Stimulated activated CD4-positive, alpha-beta T cell treated with anti-CD3 and anti-CD28 coated beads, Interleukin-1b, Interleukin-23, amount 100 ng/mL, for 1 hour (primary cell): ENCODE measurements at places on chromosomes 5 and 9.

- DNase-seq, result no peak
Measured at GRCh38 chr5:4093236-4093635, 497.6 kb downstream of the IRX1 start.

DNA sequence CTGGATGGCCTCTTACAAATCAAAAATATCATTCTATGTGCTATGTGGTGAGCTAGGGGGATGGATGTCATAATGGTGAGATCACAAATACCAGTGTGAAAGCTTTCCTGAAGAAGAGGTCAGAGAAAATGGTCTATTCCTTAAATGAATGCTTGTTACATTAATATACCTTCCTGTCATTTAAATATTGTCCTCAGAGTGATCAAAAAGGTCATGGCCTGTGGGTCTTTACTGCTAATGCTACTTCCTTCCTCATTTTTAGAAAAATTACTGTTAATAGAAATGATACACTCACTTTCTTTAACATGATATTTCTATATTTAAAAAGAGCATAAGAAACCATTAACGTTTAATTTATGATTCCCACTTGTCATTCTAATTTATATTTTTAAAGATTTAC lies 9.7 kb downstream of the OMD start:
- DNase-seq, result no peak

DNA sequence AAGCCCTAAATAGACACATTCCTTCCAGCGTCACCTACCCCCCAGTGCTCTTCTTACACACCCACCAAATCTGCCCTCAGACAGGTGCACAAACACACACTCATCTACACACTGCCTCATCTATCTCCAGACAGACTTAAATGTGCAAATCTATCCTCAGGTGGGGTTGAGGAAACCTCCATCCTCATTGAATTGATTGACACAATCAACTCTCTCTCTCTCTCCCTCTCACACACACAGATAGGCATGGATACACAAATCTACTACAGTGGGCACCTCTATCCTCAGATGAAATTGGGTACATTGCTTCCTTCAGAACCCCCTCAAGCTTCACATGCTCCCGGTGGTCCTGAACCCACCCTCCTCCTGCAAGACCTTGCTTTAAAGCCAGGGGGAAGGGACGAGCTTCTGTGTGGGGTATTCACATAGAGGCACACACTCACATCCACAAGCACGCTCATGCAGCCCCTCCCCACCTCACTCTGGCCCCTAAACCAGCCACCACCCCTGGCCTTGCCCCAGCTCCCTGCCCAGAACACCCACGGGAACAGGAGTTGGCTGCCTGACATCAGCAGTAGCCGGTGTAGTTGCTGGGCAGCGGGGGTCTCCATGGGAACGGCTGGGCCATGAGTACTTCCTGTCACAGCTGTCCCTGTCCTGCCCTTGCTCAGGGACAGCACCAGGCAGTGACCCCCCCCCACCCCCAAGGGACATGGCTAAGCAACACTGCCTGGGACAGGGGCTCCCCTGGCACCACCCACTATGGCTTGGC lies 22.8 kb downstream of the PCDH1 start:
- no peak for DNase-seq

DNA sequence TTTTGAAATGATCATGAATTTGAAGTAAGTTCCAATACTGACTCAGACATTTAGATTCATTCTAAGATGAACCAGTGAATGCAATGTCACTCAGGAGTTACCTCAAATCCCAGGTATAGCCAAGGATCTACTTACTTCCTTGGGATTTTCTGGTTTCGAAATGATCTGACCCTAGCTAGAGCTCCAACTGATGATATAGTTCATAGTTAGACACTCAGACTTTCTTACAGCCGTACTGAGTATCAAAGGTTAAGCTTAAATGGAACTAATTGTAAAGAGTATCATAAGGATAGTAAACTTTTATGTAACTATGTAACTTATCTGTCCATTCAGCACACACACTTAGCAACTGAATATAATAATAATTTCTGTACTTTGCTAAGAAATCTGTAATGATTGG lies 84.0 kb upstream of the FSD1L start:
- DNase-seq, result no peak
